Activated T-cell treated with anti-CD3 and anti-CD28 coated beads for 24 hours (primary cell): ENCODE measurements at places on chromosomes 5 and 9.

DNA sequence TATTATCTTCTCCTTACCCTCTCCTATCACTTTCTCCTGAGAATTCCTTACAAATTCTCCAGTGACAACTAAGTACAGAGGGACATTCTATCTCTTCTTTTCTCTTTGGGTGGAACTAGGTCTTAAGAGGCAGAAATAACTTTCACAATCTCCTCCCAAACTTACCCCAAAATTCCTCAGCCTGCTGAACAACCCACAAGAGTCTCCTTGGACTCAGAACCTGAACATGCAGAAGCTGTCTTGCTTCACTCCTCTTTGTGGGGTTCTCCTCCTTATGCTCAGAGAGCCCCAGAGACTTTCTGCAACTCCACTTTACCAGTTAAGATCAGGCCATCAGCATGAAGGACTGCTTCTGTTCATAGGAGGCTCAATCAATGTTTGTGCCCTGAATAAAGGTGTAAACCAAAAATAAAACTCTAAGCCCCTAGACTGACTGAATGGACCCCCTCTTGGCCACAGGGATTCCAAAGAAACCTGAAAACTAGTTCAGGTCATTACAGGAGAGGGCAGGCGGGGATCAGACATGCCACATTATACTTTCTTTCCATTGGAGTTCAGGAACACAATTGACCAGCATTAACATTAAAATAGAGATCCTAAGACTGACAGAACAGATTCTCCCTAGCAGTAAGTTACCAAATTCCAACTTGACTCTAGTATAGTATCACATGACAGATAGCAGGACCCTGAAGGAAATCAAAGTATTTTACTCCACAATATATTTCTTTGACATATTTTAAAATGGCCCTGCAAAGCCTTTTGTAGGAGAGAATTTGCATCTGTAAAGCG, 179.7 kb upstream of the FBXL17 start:
- DNase-seq = no peak

- no peak for DNase-seq
Measured at GRCh38 chr5:180790020-180790419, 12.6 kb downstream of the MGAT1 start.

GRCh38 chr9:130287736-130288135, 22.2 kb downstream of the HMCN2 start:
- no peak for DNase-seq

DNA sequence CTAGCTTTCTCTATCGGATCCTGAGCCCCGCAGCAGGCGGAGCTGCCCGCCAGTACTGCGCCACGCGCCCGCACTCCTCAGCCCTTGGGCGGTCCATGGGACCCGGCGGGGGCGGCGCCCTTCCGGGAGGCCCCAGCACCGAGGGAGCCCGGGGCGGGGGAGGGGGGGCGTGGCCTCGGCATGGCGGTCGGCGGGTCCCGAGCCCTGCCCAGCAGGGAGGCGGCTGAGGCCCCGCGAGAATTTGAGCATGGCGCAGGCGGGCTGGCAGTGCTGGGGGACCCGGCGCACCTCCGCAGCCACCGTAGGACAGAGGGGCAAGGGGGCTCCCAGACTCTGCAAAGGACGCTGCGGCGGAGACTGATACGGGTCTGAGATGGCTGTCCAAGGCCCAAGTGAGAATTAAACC, 6.8 kb downstream of the ZDHHC11B start:
- no peak for DNase-seq

- no peak for DNase-seq
Measured at GRCh38 chr5:135216471-135217343, 182.3 kb downstream of the MACROH2A1 start.

DNA sequence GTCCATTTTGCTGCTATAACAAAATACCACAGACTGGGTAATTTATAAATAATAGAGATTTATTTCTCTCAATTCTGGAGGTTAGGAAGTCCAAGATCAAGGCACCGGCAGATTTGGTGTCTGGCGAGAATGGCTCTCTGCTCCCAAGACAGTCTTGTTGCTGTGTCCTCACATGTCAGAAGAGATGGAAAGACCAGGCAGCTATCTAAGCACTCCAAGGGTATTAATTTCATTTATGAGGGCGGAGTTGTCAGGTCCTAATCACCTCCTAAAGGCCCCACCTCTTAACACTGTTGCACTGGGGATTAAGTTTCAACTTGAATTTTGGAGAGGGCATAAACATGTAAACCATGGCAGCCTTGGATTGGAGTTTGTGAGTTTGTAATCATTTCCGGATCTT, 30.3 kb downstream of the ADCY2 start:
- no peak for DNase-seq

GRCh38 chr5:167921796-167922195, 369.6 kb upstream of the WWC1 start:
- DNase-seq = no peak
